Stimulated activated CD4-positive, alpha-beta T cell treated with anti-CD3 and anti-CD28 coated beads, TNF-alpha, amount 100 ng/mL, for 48 hours (primary cell): ENCODE measurements at places on chromosomes 6 and 20.
A peak's percentile ranks its signal among the peaks of the same experiment; 100 is the strongest.

GRCh38 chr6:26017632-26017966 lies 55.0 kb downstream of the TRIM38 start:
- DNase-seq = peak; percentile 85

- DNase-seq = no peak
Measured at GRCh38 chr20:21100578-21101452, 5.3 kb downstream of the LINC00237 start.

- no peak for DNase-seq
Measured at GRCh38 chr6:27507041-27507956, 34.4 kb upstream of the ZNF184 start.

DNA sequence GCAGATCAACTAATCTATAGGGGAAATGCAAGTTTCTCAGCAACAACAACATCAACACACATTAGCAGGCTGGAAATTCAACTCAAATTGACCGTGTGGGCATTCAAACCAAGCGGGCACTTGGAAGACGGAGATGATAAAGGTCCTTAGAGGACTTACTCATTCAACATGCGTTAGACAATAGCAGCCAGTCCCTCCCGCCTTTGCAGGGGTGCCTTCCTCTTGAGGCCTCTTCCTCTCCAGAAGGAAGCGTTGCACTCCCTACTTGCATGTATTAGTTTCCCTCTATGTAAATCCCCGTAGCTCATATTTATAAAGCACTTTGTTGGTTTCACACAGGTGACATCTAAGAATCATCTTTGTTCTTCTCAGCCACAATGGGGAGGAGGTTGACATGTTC lies 300.8 kb upstream of the STXBP5 start:
- no peak for DNase-seq

DNA sequence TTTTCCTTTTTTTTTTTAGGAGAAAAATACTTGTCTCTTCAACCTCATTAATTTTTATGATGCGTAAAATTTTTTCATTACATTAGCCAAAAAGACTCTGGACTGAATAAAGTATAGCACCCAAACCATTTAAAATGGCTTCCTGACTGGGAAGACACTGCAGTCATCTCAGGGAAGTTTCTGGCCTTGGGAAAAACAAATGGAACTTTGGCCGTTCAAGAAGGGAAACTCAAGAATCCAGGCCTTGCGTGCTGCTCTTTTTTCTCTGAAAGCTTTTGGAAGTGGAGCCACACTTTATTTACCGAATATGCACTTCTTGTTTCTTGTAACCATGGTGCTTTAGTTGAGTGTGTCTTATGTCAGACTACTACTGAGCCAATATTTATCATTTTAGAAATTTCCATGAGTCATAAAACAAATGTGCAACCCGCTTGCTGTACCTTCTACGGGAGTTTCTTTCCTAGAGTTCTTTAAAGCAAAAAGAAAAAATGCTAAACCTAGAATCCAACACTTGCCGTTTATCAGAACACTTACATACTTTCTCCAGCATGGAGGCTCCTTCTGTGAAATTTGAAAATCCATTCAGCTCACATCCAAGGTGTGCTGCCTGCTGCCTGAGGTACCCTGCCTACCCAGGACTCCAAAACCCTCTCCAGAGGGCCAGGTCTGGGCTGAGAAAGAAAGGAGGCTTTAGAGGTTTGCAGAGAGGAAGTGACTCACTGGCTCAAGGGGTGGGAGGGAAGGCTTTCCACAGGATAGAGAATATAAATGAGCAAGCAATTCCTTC lies 11.5 kb upstream of the DSTN start:
- no peak for DNase-seq

- DNase-seq = no peak
Measured at GRCh38 chr20:36344517-36345132, 38.5 kb downstream of the DLGAP4 start.

- DNase-seq = no peak
Measured at GRCh38 chr20:23290761-23291574, 59.6 kb upstream of the NXT1 start.

GRCh38 chr6:137866200-137866913 lies 702 bp upstream of the TNFAIP3 start:
- DNase-seq = no peak

DNA sequence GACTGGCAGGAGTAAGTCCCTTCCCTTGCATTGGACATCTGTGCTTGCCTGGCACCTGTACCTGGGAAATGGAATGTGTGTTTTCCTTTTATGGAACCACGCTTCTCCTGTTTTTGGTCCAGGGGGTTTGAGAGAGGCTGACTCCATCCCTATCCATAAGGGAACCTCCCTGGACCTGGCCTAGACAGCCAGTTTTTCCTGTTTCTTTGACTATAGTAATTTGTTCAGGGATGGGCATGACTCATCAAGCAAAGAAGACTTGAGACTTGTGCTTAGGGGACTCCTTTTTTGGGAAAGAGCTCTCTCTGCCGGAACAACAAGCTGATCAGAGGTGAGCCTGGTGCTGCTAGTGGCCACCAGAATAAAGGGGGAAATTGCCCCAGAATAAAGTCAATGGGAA lies 393.8 kb downstream of the CDH26 start:
- DNase-seq = no peak

- no peak for DNase-seq
Measured at GRCh38 chr20:63498960-63499337, at the start of gene EEF1A2. Gene EEF1A2 (minus strand): TSS chr20:63499083. CDS start chr20:63497763, 1,320 bp downstream.

DNA sequence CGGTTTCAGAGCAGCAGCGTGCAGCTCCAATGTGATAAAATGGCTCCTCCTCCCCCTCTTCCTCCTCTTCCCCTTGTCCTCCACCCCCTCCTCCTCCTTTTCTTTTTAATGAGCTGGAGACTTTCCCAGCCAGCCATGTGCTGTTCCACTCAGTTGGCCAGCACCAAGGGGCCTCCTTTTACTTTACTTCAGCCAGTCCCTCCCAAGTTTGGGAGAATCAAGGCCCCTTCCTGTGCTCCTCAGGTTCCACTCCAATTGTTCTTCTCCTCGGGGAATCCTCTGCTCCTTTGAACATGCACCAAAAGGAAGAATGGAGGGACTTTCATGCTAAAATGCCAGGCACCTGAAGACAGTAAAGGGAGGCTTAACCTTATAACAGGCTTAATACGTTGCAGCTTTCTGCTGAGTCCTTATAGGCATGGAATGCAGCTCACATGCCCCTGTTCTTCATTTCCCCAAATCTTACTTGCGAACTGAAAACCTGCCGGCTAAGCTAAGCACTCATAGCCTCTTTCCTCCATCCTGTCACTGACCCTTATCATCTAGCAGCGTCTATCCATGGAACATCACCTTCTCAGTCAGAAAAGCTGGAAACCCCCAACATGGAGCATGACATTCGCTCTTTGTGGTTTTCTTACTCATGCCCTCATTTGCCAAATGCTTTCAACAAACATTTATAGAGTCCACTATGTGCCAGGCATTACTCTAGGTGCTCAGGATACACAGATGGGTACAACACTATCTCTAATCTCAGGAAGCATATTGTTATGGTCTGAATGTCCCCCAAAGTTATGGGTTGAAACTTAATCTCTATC lies 170.6 kb downstream of the PHACTR1 start:
- DNase-seq = no peak

- DNase-seq = no peak
Measured at GRCh38 chr20:17622086-17622850, 52.4 kb downstream of the DSTN start.

DNA sequence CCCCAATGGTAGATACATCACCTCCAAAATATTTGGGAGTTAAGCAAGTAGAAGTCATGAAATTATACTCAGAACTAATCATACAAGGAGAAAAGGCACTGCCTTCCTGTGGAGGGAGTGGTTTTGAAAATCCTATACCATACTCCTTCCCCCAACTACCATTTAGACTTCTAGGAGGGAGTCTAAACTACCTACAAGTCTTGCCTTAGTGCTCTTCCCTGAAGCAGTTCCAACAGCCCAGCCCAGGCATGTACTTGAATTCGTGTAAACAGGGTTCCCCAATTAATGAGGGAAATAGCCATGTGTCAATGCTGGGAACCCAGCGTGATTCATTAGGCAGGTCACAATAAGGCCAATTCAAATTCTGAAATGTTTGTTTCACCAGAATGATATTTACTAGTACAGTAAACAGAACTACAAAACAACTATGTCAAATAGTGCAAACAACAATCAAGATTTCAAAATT lies 39.1 kb upstream of the SGK1 start:
- no peak for DNase-seq

GRCh38 chr20:46148313-46149208 lies 30.4 kb downstream of the CD40 start:
- DNase-seq = no peak

DNA sequence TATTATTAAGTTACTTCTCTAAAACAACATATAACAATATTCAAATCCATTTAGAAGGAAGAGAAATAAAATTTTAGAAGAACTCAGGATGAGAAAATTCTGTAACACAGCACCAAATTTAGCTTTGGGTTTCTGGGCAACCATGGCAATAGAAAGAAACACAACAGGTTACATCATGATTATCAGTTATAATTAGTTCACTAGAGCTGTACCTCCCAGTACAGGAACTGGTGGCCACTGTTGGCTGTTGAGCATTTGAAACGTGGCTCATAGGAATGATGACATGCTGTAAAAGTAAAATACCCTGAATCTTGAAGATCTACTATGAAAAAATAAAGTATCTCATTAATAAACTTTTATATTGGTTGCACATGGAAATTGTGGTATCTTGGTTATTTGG lies 23.7 kb upstream of the MAP3K4 start:
- DNase-seq = no peak

DNA sequence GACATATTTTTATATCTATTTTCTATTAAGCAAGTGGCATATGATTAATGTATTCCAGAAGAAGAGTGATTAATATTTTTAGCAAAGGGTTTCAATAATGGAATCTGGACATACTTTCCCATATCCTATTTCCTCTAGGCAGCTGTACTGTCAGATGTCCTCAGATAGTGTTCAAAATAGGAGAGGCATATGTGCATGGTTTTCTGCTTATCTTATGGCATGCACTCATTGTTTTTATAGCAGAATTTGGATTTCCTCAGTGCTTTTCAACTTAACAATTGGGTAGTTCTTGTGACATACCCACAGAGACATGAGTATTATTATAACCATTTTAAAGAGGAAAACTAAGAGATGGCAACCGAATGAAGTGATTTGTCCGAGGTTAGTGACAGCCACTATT lies 12.6 kb upstream of the SLC17A5 start:
- DNase-seq = no peak

GRCh38 chr20:34774449-34774848 lies 51.0 kb downstream of the NCOA6 start:
- DNase-seq = no peak

- no peak for DNase-seq
Measured at GRCh38 chr6:117472667-117473066, 9.8 kb upstream of the DCBLD1 start.

- DNase-seq = no peak
Measured at GRCh38 chr6:54874349-54875048, 27.9 kb downstream of the FAM83B start.

DNA sequence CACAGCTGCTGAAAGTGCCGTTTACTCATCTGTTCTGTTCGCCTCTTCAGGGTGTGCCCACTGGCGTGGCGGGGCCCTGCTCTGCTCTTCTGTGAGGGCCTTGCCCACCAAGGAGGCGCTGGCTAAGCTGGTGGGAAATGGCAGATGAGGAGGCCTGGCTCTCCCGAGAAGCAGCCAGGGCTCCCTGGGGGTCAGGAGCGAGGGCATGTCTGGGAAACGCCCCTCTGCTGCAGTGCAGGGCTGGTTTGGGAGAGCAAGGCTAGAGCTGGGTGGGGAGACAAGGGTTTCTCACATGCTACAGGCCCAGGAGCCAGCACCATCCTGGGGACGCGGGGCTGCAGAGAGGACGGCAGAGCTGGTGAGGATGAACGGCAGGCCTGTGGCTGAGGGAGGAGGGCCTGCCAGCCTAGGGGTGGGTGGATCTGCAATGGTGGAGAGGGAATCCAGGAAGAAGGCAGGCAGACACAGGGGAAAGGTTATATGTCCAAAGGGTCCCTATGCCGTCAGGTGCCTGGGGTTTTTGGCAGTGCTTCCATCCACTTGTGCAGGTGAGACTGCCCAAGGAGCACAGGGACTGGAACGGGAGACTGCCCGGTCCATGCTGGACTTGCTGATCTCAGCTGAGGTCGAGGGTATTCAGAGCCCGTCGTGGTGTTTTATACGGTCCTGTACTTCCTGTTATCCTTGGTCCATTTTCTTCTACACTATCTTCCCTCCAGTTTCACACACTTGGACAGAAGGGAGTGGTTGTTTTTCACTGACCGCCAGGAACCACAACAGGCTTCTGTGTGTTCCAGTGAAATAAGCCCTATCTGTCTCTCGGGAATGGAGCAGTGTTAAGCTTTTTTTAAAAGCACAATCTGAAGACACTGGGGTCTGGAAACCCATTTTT lies 119.2 kb downstream of the SYCP2 start:
- no peak for DNase-seq

- DNase-seq = no peak
Measured at GRCh38 chr6:167974640-167975344, 22.7 kb upstream of the KIF25 start.

- DNase-seq = no peak
Measured at GRCh38 chr20:50428097-50428828, 81.9 kb upstream of the PTPN1 start.

DNA sequence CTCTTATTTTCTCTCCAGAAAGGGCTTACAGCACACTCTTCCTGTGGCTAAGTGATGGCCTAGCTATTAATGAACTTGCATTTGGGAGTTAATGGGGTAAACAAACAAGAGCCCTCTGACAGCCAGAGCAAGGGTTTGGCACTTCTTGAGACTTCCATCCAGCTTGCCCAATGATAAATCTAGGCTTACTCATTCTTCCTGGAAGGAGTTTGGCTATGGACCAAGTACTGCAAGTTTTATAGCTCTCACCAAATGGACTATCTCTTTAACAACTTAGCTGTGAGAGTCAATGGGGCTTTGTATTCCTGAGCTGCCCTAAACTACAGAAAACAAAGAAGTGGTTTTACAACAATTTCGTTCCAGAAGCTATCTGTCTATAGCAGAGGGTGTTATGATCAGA lies 16.7 kb upstream of the PI3 start:
- no peak for DNase-seq

- DNase-seq = no peak
Measured at GRCh38 chr20:19405958-19406357, 193.5 kb downstream of the SLC24A3 start.

DNA sequence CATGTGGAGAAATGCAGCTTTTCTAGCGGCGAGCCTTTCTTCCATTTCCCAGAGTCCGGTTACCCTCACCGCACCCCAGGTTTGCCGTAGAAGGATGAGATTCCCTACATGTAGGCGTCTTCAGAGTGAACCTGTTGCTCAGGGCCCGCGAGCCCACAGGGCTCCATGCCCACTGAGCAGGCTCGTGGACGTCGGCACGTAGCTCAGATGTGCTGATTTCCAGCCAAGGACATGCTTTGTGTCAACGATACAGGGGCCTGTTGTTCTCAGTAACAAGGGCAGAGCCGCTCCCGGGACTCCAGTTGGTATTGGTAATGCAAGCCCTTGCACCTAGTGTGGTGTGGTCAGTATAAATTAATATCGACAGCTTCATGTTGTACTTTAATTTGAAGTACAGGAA lies 159.6 kb downstream of the MTHFD1L start:
- no peak for DNase-seq

GRCh38 chr6:35209622-35210247 lies 4.0 kb upstream of the SCUBE3 start:
- no peak for DNase-seq

- no peak for DNase-seq
Measured at GRCh38 chr6:4163408-4164116, 28.2 kb upstream of the ECI2 start.

GRCh38 chr6:11168091-11168635 lies 56.6 kb upstream of the ERVFRD-1 start:
- no peak for DNase-seq
